ENCODE measurements at places on chromosomes 7 and 10.

DNA sequence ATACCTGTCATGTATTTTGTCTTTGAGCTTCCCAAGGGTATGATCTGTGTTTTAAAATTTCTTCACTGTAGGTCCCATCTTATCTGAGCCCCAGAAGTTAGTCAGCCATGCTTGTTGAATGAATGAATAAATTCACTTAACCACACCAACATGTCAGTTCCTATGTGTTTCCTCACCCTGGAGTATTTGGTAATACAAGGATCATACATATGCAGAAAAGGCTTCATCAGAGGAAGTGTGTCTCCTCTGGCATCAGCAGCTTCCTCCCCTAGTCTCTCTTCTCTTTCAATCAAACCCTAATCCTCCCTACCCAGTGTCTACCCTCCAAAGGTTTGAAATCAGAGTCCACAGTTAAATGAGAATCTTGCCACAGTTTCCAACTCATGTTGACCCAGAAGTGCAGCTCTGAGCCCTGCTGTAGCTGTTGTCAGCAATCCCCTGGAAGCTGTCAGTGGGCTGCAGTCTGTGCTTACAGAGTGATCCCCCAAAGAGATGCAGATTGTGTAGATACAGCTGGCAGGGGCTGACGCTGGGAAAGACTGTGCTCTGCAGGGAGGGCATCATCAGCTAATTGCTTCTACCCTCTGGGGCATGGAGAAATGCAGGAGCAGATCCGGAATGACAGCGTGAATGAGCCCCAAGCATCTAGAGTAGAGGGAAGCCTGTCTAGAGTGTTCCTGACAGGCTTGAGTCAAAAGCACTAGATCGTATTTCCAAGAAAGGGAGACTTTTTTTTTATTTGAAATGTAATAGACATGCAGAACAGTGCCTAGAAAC, 105.0 kb upstream of the WDR11 start:
- no peak for DNase-seq

- no peak for DNase-seq
Observed at GRCh38 chr7:104791080-104791479, 222.9 kb upstream of the KMT2E start.

GRCh38 chr7:38872202-38872601, 36.8 kb downstream of the VPS41 start:
- DNase-seq = no peak

DNA sequence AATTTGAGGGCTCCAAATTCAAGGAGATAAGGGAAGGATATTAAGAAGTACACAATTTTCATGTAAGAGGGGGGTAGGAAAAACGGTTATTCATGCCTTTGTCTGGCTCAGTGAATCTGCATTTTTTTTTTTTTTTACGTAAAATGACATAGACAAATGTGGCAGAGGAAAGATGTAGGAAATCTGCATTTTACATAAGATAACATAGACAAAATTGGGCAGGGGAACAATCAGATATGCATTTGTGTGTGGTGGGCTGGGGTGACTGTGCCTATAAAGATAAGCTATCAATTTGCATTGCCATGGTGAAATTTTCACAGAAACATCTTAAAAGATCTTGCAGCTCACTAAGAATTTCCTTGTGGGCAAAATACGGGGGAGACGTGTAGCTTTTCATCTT, 92.7 kb upstream of the GPR141 start:
- DNase-seq = no peak

DNA sequence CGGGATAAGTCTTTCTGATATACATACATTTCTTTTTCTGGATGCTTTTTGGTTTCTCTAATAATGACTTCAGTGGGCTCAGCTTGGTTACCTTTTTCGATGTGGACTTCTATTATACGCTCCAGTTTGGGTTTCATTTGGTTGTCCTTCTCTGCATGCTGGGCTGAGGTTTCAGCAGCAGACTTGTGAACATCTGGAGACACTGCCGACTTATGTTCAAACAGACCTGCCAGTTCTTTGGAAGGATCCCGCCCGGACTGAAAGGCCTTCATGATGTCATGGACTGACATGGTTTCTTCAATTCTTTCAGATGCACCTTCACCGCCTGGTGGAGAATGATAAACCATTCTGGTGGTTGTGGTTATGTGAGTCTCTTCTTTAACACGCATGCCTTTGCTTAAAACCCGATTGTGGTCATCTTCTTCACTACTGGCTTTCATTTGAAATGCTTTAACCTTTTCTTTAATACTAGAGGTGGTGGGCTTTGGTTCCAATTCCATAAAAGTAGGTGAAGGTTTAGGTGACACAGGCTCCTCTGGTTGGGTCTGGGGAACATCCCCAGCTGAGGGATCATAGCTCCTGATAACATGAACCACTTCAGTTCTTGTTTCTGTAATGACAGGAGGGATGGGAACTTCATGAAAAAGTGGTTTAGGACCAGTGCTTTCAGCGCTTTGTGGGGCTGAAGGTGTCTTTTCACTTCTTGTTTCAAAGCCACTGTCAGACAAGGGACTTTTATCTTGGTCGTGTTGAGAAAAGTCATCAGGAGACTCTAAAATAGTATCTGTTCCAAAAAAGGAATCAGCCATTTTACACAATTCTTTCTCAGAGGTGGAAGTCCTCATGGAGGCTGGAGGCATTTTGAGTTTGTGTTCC, 167.7 kb upstream of the CCDC6 start:
- DNase-seq = no peak

- no peak for DNase-seq
Observed at GRCh38 chr7:96823274-96823673, 113.6 kb upstream of the SEM1 start.

- no peak for DNase-seq
Observed at GRCh38 chr7:28920424-28920823, 37.7 kb downstream of the TRIL start.

GRCh38 chr7:8226501-8226900, 35.5 kb downstream of the ICA1 start:
- no peak for DNase-seq
